ENCODE measurements at places on chromosomes 2 and 18.

GRCh38 chr2:227805578-227805977, 8.1 kb upstream of the CCL20 start:
- no peak for DNase-seq

DNA sequence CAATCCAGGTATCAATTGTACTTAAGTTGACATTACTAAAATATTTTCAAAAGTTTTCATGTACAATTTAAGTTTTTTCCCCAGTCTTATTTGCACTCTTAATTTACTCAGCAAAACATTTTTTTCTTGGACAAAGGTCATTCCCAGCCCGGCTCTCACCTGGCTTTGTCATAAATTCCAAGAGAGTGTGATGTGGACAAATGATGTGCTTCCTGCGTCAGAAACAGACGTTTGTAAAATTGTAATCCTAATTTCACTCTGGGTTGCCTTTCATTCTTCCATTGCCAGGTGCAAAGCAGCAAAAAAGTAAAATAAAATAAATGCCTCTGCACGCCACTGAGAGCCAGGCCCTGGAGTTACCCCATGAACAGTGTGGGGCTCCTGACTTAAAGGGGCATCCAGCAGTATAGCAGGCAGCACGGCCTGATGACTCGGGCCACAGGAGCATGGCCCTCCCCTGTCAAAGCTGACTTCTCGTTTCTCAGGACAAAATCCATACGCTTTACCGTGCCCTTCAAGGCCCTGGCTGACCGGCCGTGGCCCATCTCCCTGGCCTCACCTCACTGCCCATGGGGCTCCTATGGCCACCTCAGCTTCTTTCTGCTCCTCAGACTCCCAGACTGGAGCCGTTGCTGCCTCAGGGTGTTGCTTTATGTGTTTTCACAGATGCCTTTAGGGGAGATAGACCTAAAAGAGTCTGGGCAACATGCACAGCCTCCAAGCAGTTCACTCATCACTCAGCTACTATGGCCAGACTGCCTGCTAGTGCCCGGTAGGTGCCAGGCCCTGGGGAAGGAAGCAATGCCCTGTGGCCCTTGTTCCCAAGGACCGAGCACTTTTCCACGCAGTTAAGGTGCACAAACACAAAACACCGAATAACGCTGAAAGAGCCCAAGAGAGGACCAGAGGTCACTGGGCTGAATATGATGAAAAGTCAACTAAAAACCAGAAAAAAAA, 7.6 kb upstream of the TMEM185B start:
- DNase-seq, result no peak

DNA sequence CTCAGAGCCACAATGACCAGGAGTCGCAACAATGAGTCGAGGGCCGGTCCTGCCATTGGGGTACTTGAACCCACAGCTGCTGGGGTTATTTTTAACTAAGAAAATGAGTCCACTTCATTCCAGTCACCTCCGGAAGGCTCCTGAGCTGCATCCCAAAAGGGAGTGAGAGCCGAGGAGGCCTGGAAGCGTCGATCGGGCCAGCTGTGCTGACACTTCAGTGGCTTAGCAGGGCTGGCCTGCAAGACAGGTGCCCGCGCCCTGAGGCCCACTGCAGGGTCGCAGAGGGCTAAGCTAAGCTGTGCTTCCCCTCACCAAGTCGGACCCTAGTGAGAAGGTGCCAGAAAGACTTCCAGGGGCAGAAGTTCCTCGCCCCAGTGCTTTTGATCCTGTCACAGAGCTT, 21.1 kb downstream of the TBC1D8 start:
- no peak for DNase-seq

DNA sequence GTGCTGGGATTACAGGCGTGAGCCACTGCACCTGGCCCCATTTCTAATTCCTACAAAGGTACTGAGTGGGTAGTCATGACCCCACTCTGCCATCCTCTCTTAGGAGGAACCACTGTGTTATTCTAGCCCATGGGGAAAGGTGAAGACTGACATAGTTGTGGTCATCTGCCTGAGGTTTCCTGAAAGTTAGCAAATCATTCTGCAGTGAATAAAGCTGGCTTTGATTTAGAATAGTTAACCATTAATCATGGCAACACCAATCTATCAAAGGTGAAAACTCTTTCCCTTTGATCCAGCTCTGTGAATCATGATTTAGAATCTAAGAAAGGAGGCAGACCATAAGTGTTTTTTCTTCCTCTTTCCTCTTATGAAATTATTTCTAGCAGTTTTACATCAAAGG, 50.8 kb downstream of the SUMO1 start:
- no peak for DNase-seq

GRCh38 chr2:86211033-86211795, 12.0 kb downstream of the MRPL35 start:
- no peak for DNase-seq

- no peak for DNase-seq
Measured at GRCh38 chr2:127179766-127180165, 40.3 kb downstream of the CYP27C1 start.

DNA sequence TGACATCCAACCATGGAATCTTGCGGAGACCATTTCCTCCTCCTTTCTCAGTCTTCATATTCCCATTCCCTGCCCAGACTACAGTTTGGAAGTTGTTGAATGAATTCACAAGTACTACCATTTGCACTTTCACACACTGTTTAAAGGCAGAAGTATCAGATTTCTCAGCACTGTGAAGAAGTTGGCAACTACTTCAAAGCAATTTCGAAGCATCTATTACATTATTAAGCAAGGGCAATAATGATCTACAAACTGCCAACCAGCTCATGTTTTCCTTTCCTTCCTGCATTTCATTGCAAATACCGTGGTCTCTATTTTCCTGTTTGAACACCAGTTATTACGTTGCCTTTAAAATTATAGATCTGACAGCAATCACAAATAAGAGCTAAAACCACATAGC, 105.5 kb downstream of the IRS1 start:
- no peak for DNase-seq

GRCh38 chr2:53053937-53054336, 713.7 kb upstream of the CHAC2 start:
- DNase-seq, result no peak

GRCh38 chr2:240384711-240385450, 50.6 kb upstream of the GPC1 start:
- no peak for DNase-seq

GRCh38 chr2:231684314-231685223, 23.8 kb upstream of the PTMA start:
- DNase-seq, result no peak

DNA sequence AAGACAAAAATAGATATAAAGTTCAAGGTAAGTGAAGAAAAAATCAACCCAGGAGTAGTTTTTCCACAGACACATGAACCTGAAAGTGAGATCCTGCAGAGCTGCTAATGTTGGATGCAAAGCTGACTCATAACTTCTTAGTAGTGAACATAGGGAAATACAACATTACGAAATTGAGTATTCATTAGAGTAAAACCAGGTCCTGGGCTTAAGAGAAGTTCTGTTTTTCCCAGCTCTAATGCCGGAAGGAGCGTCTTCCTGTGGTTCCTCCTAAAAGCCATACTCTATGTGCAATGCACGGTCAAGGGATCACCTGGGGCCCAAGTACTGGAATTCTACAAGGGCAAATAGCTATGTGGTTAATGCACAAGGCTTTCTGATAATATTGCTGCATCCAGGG, 141.7 kb downstream of the RBMS1 start:
- DNase-seq, result no peak

DNA sequence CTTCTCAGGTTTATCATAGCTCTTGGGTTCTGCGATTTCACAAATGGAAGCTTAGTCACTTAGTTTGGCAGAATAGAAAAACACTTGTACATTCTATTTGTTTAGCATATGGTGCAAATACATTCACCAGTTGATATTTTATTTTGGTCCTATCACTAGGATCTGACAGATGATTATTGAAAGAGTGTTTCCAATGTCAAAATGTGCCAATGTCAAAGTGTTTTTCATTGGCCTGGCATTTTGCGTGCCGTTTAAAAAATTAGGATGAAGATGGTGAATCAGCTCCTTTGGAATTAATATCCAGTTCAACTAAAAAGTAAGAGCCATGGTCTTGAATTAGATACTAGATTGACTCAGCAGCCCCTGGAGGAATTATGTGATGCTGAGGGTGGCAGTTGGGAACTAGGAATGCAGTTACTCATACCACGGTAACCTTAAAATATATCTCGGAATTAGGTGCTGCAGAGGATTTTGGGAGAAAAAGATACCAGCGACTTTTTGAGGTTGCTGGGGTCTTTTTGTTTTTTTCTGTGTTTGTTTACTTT, 87.0 kb downstream of the SPHKAP start:
- no peak for DNase-seq

DNA sequence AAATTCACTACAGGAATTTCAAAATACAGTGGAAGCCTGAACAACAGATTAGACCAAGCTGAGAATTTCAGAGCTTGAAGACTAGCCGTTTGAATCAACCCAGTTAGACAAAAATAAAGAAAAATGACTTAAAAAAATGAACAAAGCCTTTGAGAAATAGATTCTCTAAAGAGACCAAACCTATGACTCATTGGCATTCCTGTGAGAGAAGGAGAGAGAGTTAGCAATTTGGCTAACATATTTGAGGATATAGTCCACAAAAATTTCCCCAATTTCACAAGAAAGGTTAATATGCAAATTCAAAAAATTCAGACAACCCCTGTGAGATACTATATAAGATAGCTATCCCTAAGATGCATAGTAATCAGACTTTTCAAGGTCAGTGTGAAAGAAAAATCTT, 78.0 kb downstream of the MYO3B start:
- DNase-seq, result no peak

DNA sequence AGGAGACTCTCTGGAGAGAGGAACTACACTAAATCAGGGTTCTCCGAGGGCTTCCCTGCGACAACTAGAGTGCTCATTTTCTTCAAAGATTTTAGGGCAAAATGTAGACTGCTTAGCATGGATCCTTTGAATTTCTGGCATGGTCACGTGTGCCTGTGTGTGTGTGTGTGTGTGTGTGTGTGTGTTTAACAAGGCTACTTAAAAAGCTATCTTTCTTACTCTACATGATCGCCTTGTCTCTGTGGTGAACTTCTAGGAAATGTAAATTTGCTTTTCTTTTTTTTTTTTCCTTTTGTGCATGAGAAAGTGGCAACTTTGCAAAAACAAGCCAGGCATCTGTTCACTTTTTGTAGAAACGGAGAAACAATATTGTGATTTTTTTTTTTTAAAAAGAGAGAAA, 43.9 kb downstream of the SOX11 start:
- DNase-seq, result no peak

DNA sequence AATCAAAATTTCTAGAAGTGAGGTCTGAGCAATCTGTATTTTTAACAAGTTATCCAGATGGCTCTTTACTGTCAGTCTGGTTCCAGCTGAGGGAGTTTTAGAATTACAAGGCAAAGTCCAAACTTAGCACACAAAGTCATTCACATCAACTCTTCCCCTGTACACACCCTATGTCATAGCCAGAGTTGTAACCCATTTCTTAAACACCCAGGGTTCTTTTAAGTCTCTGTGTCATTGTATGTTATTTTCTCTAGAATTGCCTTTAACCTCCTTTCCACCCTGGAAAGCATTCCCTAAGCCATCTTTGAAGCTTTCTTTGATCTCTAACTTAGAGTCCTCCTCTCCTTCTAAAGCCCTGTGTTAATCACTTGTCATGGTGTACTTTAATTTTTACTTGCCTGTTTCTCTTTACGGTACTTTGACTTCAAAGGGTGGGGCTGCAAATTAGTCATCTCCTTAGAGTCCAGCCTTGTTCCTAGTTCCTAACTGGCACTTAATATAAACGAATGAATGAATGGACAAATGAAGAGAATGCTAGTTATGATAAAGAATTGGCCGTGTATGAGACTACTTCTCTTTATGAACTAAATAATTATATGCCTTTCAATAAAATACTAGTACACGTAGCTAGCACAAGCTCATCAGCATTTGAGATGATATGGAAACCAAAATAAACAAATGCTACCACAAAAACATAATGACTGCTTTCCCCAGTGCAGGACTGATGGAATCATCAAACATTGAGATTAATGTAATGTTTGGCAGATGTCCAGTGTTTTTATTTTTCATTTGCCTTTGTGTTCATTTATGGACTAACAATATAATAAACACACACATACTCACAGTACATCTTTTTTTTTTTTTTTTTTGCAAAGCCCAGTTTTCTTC, 11.9 kb upstream of the ACTR3 start:
- no peak for DNase-seq

- DNase-seq, result no peak
Measured at GRCh38 chr2:42794271-42795046, 2.1 kb upstream of the HAAO start.

DNA sequence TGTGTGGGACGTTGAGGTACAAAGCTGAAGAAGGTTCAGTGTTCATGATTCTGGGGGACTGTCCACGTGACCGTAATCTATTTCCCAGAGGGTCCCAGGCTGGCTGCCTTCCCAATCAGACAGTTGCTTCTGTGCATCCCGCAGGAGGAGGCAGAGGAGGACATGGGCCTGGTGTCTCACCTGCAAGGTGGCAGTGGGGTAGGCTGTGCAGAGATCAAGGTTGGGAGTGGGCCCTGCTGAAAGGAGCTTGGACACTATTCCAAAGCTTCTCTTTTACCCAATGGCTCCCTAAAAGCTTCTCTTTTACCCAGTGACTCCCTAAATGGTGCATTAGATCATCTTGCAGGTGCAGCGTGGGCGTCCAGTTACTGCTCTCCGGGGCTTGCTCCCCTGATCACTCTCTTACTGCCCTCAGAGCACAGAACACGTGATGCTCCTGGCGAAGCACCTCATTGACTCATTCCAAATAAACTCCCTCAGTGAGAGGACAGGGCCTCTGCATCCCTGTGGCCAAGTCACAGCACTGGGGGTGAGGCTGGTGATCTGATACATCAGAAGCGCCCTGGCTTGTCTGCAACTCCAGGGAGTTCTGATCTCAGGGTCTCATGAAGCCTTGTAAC, 41.5 kb downstream of the RNF144A start:
- no peak for DNase-seq

DNA sequence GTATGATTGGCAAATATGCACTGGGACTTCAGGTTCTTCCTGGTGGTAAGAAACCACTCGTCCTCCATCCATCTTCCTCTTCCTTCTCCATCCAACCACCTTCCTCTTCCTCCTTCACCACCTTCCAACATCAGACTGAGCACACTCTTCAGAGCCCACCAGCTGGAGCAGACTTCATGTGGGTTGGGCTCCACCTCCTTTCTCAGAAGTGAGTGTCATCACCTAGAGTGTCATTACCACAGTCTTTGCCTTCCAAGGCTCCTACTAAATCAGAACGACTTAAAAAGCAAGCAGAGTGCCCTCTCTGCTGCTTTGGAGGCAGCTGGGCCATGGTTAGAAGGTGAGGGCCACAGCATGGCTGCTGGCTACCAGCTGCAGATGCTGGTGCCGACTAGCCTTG, 171.6 kb downstream of the SH3RF3 start:
- DNase-seq, result no peak

- DNase-seq, result no peak
Measured at GRCh38 chr2:140108706-140109475, 1328.7 kb upstream of the NXPH2 start.

GRCh38 chr2:11602563-11603204, 67.3 kb downstream of the NTSR2 start:
- no peak for DNase-seq

DNA sequence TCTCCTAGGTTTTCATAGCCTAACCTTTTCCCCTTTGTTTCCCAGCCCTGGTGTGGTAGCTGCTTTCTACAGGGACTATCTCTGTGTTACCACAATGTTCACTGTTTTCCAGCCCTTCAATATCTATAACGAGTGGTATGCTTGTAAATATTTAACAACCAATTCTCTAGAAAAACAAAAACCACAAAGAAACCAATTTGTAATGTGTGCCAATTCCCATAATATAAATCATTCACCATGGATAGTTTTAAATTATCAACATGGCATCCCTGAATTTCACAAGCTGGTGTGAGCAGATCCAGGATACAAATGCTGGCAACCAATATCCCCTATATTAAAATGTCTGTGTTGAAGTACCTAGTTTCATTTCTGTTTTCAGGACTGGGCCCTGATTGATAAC, 207.5 kb upstream of the FBXO11 start:
- DNase-seq, result no peak

Data from effector CD8-positive, alpha-beta T cell (primary cell).